D721Med (cell line): ENCODE measurements at places on chromosomes 5 and 9.

- no peak for DNase-seq
These were observed 350.8 kb downstream of the EFNA5 start for GRCh38 chr5:107319901-107320300.

DNA sequence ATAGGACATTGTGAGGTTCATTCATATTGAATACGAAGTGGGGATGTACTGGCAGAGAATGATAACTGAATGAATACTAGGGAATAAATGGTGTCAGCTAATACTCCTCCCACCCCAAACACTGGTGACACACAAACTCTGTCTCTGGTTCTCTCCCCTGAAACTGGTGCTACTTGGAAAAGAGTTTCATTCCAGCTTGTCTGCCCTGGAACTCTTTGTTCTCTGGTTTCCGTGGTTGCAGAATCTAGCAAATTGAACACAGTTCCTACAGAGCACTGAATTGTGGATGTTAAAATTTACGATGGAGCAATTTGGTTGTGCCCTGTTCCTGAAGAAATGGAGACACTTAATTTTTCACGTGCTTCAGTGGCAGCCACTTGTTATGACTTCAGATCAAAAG lies 181.7 kb downstream of the KCTD16 start:
- no peak for DNase-seq

GRCh38 chr5:56922922-56923321 lies 13.5 kb downstream of the SETD9 start:
- no peak for DNase-seq

DNA sequence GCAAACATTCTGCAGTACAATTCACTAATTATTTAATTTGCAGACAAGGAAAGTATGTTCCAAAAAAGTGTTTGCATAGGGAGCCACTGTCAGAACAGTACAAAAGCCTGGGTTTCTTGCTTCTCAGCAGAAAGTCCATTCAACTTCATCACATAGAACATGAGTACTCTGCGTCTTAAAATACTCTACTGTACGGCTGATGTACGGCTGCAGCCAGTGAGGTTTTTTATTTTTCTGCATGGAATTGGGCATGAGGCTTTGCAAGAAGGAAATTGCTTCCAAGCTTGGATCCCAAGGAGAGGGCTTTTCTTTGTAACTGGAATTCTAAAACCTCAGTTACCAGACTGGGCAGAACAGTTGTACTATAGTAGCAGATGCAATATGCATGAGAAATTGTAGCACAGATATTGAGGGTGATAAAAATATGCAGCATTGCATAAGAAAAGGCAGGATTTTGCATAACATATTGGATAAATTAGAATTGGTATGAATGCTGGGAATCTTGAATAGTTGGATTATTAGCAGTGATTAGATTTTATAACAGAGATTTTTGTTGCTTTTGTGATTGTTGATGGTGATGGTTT lies 178.1 kb upstream of the CDH9 start:
- DNase-seq = no peak

DNA sequence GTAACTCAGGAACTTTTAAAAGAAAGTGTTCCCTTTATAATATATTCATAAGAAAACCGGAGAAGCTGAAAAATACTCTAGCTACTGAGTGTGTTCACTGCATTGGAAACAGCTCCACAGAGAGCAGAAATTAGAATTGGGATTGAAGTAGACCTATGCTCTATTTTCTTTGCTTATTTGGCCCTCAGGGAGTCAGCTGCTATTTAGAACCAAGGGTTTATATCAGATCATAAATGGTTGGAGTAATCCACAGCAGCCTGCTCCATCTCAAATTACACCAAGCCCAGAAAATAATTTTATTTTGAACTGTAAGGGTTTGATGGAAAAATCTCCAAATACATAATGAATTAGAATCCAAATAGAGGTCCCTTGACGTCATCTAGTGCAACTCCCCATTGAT lies 202.6 kb downstream of the ADAMTSL1 start:
- DNase-seq = no peak

DNA sequence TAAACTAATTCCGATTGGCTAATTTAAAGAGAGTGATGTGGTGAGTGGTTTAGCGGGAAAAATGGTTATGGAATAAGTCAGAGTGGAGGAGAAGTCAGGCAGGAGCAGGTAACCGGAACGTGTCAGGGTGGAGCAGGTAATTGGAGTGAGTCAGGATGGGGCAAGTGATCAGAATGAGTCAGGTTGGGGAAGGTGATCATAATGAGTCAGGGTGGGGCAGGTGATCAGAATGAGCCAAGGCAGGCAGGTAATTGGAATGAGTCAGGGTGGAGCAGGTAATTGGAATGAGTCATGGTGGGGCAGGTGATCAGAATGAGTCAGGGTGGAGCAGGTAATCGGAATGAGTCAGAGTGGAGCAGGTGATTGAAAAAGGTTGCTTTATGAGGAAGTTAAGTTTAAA lies 101.4 kb downstream of the TMEM167A start:
- DNase-seq = no peak

- no peak for DNase-seq
These were observed 328.3 kb upstream of the MPDZ start for GRCh38 chr9:13607481-13608441.

- DNase-seq = no peak
These were observed 328.3 kb downstream of the TMEM167A start for GRCh38 chr5:82748688-82749460.

- no peak for DNase-seq
These were observed 6.6 kb downstream of the SAXO1 start for GRCh38 chr9:19026375-19026774.

GRCh38 chr9:23665635-23666034 lies 160.4 kb downstream of the ELAVL2 start:
- no peak for DNase-seq

DNA sequence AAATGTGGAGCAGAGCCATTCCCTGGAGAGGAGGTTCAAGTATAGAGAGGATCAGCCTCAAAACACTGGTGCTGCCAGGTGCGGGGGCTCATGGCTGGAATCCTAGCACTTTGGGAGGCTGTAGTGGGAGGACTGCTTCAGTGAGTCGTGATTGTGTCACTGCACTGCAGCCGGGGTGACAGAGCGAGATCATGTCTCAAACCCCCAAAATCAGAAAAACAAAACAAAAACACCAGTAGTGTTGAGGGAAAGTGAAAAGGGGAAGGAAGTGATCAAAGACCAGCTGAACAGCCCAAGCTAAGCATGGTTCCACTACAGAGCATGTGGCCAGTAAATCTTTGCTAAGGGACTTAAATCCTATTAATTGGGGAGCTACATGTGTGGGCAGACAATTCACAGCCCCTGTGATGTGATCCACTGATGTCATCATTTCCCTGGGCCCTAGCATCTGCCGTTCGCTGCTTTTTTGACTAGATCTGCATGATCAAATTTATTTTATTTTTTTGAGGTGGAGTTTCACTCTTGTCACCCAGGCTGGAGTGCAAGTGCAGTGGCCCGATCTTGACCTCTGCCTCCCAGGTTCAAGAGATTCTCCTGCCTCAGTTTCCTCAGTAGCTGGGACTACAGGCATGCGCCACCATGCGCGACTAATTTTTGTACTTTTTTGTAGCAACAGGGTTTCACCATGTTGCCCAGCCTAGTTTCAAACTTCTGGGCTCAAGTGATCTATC lies 2.7 kb upstream of the PCBD2 start:
- peak; percentile 32 for DNase-seq

DNA sequence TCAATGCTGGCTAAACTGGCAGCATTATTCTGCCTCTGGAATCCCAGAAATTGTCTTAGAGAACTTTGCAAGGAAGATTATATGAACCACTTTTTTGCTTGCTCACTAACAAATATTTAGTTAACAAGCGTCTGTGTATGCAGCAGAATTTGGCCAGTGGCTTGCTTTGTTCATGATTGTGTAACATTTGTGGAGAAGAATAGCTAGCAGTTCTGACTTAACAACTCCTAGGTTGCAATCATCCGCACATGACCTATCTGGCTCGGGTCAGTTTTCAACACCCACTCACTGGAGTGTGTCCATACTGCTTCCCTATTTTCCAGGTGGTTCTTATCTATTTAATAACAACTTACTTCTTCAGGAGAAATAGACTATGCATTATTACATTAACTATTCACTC lies 98.5 kb downstream of the SNX18 start:
- DNase-seq = no peak

- no peak for DNase-seq
These were observed 754.3 kb downstream of the TLE4 start for GRCh38 chr9:80326105-80326504.

DNA sequence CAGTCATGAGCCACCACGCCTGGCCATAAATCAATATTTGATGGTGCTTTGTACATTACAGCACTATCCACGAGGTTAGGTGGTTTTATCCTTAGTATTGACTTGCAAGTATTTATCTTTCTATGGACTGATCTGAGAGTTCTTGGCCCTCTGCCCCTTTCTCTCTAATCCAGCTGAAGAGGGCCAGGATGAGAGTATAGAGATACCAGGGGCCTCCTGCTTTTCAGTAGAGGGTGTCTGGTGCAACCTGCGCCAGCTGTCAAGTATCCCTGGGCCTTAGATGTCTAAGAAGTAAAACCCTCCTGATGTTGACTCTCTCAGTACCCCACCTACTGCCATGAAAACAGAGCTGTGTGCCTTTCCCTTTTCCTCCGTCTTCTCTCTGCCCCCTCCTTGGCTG lies 153.4 kb downstream of the SLIT3 start:
- no peak for DNase-seq

DNA sequence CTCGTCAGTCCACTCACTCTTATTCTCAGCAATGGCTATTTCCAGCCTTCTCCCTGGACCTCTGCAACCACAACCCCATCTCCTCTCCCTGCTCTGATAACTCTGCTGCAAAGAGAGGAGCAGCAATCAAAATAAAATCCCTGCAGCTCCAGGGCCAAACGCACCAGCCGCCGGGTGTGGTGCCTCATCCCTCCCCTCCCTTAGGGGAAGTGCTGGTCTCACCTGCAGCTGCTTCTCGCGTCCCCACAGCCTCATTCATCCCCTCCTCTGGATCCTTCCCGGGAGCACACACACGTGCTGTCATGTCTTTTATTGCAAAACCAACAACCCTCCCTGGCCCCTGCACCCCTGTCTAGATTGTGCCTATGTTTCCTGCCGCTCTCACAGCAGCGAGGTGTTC lies 77.8 kb downstream of the TENT4A start:
- DNase-seq = no peak

GRCh38 chr9:100029251-100029650 lies 69.5 kb downstream of the ERP44 start:
- DNase-seq = no peak

DNA sequence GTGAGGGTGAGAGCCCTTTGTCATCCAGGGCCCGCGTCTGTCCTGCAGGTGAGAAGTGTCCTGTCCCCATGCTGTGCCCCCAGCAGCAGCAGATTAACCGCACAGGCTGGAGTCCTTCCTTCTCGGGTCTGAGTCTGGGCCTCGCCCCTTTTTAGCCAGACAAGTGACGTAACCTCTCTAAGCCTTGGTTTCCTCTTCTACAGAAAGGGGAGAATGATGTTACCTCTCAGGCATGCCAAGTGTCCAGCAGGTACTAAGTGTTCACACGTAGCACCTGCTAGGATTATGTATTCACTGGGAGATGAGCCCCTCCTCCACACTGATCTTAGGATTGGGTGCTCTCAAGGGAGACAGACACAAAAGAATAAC lies 6.9 kb downstream of the NEURL1B start:
- DNase-seq = no peak

DNA sequence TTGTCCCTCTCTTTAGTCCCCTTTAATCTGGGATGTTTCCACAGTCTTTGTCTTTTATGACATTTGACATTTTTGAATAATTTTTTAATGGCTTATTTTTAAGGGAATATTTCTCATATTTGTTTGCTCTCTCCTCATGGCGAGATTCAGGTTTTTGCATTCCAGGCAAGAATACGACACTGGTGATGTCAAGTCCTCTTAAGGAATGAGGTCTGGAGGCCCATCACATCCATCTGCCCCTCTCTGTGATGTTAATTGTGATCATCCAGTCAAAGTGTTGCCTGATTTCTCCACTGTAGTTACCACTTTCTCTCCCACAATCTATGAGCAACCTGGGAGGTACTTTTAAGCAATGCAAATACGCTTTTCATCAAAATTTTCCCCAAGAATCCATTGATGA lies 193.2 kb downstream of the MAST4 start:
- no peak for DNase-seq

DNA sequence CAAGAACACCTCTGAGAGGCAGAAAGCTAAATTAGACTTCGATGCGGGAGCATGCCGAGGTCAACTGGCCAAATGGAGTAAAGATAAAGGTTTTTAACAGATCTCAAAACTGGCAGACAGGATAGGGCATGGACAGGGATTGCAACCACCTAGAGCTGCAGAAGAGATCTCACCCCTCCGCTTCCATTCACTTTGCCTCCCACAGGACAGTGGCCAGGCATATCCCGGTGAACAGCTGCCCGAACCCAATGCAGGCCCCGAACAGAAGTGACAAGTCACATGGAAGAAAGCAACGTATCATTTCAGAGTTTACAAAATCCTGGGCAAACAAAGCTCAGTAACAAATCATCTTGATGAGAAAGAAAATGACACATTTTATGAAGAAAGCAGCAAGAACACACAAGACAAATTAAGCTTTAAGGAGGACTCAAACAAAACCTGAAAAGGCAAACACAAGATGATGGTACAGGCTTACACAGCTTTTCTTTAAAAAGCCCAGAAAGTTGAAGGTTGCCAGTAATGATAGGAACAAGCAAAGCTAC lies 18.4 kb downstream of the RNF130 start:
- DNase-seq = no peak

DNA sequence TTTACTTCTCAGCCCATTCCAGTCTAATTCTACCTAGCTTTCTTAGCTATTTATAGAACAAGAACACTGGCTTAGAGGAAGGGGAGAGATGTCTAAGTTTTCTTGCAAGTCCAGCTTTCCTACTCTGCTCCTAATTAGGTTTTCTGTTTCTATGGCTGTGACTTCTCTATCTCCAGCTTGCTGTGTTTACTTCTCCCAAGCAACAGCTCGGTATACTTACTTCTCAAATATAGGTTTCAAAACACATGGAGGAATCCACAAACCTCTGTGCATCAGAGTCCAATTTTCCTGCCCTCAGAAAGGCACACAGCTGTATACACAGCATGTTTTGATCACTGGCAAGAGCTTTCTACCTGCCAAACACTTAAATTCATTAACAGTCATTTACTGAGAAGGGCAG lies 17.4 kb upstream of the HMGCR start:
- no peak for DNase-seq

DNA sequence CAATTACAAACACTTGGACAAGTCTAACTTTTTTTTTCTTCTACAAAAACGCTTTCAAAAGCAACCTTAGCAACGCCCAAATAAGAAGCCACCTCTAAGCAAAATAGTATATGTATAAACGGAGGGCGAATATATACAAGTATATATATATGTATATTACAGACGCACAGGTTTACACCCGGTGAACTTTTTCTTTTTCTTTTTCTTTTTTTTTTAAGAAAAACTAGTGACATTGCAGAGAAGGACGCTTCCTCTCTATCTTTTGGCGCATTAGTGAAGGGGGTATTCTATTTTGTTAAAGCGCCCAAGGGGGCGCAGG lies 200 bp downstream of the NPR3 start:
- no peak for DNase-seq
